A549 (cell line): ENCODE measurements at places on chromosomes 16 and 17.

DNA sequence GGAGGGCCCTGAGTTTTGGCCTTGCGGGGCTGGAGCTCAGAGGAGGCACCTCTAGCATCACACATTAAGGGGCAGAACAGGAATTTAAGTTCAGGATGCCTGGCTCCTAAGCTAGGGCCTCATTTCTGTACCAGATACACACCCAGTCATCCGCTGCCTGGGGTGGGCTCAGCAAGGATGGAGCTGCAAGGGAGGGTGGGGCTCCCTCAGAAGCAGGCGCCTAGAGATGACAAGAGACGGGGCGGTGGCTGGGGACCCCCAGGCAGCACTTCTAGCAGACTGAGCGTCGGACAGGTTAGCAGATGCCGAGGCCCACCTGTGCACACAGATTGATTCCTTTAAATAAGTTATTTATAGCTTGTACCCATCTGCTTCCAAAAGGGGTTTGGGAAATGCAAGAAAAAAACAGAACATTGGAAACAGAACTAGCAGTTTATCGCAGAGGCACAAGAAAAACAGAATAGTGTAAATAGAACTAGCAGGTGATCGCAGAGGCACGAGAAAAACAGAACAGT lies 47.6 kb upstream of the CBFA2T3 start:
- DNase-seq, result no peak

DNA sequence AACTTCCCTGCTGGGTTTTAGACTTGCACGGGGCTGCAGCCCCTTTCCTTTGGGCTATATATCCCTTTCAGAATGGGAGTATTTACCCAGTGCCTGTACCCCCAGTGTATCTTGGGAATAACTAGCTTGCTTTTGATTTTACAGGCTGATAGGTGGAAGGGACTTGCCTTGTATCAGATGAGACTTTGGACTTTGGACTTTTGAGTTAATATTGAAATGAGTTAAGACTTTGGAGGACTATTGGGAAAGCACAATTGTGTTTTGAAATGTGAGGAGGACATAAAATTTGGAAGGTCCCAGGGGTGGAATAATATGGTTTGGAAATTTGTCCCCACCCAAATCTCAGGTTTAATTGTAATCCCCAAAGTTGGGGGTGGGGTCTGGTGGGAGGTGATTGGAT lies 393.8 kb upstream of the KIF2B start:
- no peak for DNase-seq

DNA sequence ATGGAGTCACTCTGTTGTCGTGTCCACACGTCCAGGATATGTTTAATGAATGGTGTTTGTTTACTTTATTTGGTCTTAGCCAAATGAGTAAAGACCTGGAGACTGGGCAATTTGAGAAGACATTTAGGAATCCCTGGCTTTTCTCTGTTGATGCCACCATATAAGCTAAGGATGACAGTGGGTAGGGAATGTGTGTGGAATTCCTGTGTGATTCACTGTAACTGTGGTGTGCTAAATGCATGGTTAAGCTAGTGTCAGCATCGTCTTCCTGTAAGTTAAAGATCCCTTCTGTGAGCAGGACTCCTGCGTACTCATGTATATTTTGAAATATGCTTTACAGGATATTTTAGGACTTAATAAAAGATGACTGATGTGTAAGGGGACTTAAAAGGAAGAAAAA lies 26.4 kb downstream of the GOSR1 start:
- no peak for DNase-seq

DNA sequence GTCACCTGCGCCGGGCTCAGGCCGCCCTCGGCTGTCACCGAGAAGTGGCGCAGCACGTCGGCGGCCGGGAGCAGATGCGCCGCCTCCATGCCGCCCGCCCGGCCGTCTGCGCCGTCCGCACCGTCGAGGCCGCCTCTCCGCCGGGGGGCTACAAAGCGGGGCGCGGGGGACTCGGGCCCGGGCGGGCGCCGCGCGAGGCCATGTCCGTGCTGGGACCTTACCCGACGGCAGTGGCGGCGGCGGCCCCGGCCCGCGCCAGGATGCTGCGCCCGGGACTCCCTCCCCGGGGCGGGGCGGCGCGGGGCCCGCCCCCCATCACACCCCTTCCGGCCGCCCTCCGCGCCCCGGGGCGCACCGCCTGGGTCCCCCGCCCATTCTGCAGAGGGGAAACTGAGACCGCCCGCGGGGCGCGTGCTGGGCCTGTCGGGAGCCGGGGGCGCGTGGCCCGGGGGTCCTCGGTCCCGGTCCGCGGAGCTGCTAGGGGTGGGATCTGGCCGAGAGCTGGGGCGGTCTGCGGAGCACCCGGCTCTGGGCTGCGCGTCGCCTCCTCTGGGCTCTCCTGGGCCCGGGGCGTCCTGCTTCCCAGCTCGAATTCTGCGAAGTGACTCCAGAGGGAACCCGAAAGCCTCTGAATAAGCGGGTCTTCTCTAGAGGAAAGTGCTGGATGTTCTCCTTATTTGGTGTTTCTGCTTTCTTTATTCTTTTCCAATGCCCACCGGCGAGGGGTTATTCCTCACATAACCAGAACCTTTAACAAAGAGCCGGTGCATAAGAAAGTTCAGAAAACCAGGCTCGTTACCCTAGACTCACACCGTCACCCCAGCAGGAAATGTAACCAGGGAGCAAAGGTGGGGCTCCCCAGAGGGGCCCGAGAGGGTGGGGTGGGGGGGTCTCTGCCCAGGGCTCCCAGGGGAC lies at the start of gene ATP2A3:
TSS of gene ATP2A3 (minus strand) at position 235 of the 915 bp plus-strand sequence. CDS start at position 89, 146 bp downstream.
- no peak for DNase-seq

DNA sequence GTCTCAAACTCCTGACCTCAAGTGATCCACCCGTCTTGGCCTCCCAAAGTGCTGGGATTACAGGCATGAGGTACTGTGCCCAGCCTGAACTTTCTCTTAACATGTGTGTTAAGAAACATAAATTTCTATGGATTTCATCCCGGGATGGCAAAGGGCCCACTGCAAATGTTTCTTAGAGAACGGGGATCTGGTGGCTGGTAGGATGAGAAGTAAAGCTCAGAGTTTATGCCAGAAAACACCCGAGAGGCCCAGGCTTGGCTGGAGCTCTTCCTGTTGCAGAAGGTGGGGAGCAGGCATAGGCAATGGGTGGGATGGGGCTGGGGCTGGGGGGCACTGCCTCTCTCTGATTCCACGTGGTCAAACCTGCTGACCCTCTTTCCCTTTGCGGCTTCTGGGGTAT lies 5.6 kb upstream of the CARHSP1 start:
- no peak for DNase-seq

- DNase-seq, result peak; percentile 76
Measured at GRCh38 chr17:37506678-37507077, 17.0 kb downstream of the DUSP14 start.

DNA sequence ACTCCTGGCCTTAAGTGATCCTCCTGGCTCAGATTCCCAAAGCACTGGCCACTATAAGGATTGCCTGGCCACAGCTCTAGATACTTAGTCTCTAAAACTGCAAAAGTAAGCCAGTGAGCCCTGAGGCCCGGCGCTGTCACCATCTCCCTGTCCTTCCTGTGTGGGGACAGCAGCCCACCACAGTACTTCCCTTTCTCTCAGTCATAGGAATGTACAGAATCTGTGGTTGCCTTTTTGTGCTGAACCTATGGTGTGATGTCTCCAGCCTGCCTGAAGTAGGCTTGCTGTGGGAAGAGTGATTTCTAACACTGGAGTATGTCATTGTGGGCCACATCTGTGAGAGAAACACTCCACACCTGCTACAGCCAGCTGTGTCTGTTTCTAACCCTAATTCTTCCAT lies 24.7 kb downstream of the NTAN1 start:
- DNase-seq, result no peak

- no peak for DNase-seq
Measured at GRCh38 chr16:61128545-61129323, 907.5 kb downstream of the CDH8 start.

DNA sequence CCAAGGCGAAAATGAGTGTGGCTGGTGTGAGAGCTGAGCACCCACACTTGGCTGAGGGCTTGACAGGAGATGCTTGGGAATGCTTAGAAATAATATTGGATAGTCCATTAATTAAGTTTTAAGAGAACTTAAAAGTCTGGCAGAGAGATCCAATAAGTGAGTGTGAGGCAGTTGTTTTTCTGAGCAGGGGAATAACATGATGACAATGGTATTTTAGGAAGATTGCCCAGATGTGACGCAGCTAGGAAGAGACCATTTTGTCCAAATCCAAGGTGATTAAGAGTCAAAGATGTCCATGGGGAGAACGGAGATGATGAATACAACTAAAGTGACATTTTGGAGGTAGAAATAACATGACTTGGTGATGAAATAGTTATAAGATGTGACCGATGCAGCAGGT lies 102.8 kb upstream of the AXIN2 start:
- DNase-seq, result no peak
